Stimulated activated naive CD4-positive, alpha-beta T cell treated with Interleukin-2 at 50 U/mL for 16 hours (primary cell): ENCODE measurements at places on chromosomes 1 and 21.

DNA sequence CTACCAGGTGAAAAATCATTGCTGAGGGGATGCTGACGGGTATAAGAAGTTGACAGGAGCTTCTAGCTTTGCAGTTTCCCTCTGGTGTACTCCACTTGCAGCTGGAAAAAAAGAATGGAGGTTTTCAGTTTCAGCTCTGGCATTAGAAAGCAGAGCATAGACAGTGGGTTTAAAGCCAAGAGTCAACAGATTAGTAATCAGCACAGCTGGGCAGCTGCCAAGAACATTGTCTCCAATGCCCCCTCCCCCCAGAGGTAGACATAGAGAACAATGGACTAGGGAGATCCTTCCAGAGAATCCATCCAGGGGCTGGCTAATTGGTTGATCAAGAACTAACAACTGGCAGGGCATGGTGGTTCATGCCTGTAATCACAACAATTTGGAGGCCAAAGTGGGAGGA, 10.1 kb upstream of the ZBTB8B start:
- DNase-seq, result no peak

DNA sequence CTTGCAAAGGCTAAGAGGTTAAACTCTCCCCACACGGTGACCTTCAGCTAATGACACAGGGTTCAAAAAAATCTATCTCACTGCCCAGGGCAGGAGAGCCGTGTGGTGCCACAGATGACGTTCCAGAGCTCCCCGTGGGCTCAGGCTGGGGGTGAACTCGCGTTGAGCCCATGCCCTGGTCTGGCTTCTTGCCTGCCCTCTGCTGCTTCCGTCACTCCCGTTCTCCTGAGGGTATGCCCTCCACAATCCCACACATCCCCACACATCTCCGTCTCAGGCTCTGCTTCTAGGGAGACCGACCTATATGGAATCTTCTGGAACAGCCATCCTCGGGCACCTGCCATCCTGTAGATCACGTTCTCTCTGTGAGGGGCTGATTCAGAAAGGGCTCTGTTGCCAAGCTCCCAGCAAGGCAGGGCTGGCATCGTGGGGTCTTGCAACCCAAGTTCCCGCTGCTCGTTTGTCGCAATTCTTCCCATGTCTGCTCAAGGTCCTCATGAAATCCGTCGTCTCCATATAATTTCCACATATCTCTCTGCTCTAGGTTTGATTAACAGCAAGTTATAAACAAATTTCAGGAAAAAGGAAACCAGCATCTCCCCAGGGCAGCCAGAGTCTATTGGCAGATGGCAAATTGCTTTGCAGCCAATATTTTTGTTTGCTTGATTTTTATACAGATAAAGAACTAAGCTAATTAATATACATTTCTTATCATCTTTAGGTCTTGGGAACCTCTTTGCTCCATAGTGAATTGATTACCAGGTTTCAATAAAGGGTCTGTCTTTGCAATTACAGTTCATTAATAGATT, 278.2 kb downstream of the PTPRU start:
- no peak for DNase-seq

GRCh38 chr1:90509225-90510048, 207.7 kb downstream of the BARHL2 start:
- no peak for DNase-seq

- no peak for DNase-seq
Measured at GRCh38 chr1:65237503-65237902, 71.8 kb upstream of the DNAJC6 start.

DNA sequence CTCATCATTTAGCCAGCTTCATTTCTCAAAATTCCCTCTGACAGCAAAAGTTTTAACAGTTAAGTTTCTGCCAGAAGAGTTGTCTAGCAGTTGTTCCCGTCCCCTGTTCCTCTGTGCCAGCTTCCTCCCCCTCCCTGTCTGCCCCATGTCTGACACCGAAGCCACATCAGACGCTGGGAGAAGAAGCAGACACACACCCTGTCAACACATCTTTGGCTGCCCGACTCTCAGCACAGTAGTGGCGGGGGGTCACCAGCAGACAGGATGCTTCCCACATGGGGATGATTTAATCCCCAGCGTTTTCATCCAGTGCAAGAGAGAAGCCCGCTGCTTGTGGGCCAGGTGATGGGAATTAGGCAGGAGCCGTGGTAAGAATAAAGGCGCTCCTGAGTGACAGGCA, 379.4 kb upstream of the RUNX1 start:
- DNase-seq, result no peak

DNA sequence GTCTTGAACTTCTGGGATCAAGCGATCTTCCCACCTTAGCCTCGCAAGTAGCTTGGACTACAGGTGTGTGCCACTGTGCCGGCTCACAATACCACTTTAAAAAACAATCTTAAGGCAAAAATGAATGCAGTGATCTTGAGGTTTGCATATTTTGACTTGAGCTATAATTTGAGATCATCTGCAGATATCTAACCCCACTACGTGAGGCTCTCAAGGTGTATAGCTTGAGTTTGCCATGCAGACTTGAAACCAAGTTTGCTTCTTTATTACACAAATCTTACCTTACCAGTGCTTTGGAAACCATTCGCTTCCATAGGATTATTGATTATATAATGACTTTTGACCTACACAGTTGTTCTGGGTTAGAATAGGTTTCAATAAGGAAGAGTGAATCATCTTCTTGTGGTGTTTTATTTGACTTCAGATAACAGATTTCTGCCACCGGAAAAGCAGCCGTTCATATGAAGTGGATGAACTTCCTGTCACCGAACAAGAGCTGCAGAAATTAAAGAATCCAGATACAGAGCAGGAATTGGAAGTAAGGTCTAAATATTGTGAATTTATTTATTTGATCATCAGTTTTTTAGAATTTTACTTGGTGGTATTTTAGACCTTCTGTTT, 155.1 kb downstream of the VPS13D start:
- DNase-seq, result no peak

DNA sequence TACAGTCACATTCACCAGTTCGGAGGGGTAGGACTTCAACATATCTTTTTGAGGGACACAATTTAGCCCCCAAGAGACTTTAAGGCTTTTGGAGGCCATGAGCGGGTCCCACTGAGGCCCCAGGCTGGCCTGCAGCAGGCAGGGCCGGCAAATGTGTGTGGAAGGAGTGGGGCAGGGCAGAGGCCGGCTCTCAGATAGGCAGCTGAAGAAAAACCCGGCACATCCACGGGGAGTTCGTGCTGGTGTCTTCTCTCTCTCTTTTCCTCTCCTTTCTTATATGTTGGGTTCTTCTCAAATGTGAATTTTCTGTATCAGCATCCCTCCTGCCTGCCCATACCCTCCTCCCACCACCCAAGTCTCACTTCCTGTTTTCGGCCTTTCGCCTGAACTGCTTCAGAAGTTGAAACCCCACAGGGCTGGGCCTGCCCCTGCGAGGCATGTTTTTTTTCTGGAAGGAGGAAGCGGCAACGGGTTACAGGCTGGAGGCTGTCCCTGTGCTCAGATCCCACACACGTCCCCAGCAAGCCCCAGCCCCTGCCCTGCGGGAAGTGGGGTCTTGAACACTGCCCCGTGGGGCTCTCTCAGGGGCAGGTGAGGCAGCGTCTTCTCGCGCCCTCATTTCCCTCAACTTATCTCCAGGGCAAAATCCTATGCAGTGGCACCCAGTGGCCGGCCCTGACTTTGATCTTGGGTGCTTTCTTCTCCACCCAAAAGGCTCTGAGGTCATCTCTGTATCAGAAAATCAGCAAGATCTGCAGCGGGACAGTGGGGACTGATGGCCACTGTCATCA, 9.7 kb upstream of the UMODL1 start:
- no peak for DNase-seq

DNA sequence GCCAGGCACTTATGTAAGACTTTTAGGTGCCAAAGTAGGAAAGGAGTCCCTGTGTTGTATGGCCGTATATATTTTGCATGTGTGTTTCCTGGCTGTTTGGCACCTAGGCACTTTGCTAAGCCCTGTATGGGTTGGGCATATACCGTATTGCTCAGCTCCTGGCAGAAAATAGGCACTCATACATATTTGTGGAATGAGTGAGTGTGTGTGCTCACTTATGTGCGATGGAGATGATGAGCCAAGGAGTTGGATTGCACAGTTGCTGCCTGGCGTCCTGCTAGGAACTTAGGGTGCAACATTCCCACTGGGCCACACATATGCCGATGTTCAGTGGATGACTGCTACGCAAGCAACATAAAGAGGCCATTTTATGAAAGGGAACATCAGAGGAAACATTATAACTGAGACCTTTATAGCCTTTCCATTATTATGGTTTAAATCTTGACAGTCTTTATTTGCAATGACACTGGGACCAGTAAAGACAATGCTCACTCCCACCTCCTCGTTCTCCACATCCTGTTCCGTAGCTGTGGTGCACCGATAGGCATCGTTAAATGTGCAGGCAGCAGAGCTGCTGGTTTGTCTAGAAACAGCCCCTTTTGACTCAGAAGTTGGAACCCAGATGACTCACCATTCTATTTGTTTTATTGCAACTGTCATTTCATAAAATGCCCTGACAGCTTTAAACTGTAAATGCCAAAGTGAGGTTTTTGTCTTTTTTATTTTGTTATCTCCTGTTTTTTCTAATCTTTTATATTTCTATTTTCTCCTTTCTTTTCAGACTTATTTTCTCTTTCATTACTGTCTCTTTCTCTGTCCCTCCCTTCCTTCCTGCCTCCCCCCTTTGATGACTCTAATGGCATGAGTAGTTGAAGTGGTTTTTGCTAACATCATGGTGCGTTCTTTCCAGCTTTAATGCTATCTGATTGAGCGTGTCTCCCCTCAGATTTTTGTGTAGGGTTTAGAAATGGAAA, 36.1 kb downstream of the PEX14 start:
- DNase-seq, result peak; percentile 82

GRCh38 chr1:68506386-68506785, 9.5 kb upstream of the DEPDC1 start:
- DNase-seq, result no peak

- no peak for DNase-seq
Measured at GRCh38 chr1:94679332-94680038, 137.9 kb upstream of the F3 start.

GRCh38 chr1:26327956-26328362, 10.2 kb downstream of the CD52 start:
- DNase-seq, result no peak

- peak; percentile 31 for DNase-seq
Measured at GRCh38 chr1:223531742-223532341, 133.7 kb downstream of the CAPN8 start.

GRCh38 chr1:45787905-45788304, 15.5 kb upstream of the MAST2 start:
- no peak for DNase-seq

DNA sequence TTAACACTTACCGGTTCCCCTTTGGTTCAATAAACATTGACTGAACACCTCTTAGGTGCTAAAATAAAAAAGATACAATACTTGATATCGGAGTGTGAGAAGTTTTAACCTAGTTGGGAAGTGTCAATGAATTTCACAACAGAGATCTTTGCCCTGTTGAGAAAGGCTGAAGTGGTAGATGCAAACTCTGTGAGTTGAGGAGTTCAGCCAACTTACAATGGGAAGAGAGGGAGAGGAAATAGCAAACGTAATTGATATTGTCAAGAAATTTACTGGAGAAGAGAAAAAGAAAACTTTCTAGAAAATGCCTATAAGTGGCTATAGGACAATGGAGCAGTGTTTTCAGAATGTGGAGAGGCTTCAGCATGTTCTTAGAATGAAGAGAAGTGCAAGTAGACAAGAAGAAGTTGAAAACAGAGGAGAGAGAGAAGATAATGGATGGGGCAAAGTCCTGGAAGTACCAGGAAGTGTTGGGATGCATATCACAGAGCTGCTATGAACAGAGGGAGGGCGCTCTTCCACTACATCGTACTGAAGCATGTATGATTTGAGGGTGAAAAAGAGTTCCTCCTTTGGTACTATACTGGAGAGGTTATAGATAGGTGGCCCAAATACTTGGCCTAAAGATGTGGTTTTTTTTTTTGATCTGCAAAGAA, 48.9 kb downstream of the MEF2D start:
- DNase-seq, result no peak

DNA sequence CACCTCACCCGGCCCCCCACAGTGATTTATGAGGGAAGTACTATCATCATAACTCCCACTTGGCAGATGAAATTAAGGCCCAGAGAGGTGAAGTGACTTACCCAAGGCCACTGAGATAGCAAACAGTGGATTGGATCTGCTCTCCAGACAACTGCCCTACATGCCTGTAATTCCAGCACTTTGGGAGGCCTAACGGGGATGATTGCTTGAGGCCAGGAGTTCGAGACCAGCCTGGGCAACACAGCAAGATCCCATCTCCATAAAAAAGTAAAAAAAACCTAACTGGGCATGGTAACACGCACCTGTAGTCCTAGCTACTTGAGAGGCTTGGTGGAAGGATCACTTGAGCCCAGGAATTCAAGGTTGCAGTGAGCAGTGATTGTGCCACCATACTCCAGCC, 14.2 kb upstream of the RNF19B start:
- DNase-seq, result no peak

DNA sequence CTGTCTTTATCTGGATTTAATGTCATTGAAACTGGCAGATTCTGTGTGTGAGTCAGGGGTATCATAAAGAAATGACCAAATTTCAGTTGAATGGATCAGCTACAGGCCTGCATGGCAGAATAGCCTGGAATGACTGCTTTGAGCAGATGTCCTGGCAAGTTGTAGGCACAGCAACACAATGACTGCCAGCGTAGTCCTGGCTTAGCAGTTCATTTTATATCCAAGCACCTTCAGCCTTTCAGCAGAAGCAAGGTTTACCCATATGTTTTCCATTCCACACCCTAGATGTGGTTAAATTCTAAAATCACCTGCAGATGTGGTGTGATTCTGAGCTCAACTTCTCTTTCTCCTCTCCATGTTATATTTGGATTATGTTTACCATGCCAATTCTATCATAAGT, 22.3 kb upstream of the PTGFR start:
- DNase-seq, result no peak

DNA sequence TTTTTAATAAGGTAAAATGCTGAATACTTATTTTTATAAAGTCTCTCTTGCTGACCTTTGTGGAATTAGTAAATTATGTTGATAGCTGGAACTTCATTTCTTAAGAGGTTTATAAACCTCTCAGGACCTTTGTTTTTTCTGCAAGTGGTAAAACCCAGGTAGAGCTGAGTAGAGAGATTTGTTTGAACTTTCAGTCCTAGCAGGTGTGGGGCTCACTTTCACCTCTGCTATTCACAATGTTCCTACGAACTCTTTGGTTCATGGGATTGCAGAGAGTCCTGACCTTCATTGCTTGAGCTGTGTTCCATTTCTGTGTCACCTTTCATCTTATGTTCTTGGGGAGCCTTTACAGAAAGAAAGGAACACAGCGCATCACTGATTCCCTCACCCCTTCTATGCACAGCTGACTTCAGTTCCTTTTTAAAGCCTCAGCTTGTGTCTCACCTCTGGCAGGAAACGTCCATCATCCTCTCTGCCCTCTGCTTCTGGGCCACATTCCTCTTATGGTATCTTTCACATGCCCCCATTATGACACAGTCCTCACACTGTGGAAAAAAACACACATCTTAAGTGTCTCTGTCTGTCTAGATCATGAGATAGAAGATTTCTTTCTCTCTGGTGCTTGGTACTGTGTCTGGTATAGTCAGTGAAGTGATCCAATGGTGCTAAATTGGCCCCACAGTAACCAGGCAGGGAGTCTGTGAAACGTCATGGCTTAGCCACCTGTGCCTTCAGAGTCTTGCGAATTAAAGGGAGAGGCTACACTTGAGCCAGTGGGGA, 262.5 kb upstream of the B3GALT2 start:
- no peak for DNase-seq

- DNase-seq, result no peak
Measured at GRCh38 chr1:231927431-231927830, 300.8 kb downstream of the DISC1 start.

- DNase-seq, result no peak
Measured at GRCh38 chr21:22278366-22278765, 1280.2 kb downstream of the NCAM2 start.

- no peak for DNase-seq
Measured at GRCh38 chr21:23445307-23445706, 2162.0 kb downstream of the MRPL39 start.

- no peak for DNase-seq
Measured at GRCh38 chr1:170530972-170531757, 801 bp upstream of the GORAB start.
